ENCODE measurements at places on chromosomes 3 and 15. TPM values are rescaled to one million over a fixed set of nuclear protein-coding genes. Genes with fewer than 3 reads are reported as not detected.

SELENOS gene
- 34.7 TPM for total RNA-seq

SLITRK3 gene
- total RNA-seq, result not detected

SOX14 gene
- total RNA-seq, result not detected

SERINC4 gene
- not detected for total RNA-seq

IL16 gene
- total RNA-seq, result 125 TPM

GOLGA6L7 gene
- total RNA-seq, result not detected

HGD gene
- 3.2 TPM for total RNA-seq

CCR3 gene
- total RNA-seq, result 0.18 TPM

TP53BP1 gene
- 41.6 TPM for total RNA-seq

GOLGA6L9 gene
- 1.5 TPM for total RNA-seq

ACAD9 gene
- total RNA-seq, result 58.3 TPM

GRCh38 chr15:73697033-73697467 lies 12.9 kb downstream of the CD276 start:
- DNase-seq, result peak; percentile 69

DNA sequence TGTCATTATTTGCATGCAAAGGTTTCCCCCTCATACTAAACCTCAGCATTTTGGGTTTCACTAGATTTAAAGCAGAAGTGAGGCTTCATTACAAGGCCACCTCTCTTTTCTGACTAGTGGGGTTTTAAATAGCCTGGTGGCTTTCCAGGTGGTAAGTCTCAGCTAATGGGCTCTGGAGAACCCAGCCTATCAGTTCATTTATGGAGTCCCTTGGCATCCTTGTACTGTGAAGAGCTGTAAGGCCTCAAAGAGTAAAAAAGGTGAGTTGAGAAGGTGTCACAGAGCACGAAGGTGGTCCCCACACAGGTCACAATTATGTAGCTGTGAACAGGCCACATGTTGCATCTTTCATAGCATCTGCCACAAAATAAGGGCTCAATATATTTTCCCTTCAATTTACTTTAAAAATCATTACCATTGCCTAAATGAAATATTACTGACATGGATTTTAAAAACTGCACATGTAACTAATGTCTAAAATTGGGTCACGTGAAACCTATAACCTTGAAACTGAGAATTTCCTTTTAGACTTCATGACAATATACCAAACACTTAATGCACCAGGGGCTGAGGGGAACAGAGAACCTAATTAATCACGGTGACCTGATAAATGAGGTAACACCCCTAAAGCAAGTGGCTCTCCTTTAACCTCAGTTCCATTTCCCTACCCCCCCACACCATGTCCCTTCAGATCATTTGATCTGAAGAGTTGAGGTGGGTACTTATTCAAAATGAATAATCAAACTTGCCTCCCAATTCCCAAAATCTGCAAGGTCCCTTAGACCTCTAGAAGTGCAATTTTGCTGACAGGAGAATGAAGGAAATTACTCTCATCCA lies 1.3 kb downstream of the NGLY1 start:
- no peak for DNase-seq

GRCh38 chr15:61146931-61147230 lies 82.2 kb downstream of the RORA start:
- DNase-seq, result no peak

DNA sequence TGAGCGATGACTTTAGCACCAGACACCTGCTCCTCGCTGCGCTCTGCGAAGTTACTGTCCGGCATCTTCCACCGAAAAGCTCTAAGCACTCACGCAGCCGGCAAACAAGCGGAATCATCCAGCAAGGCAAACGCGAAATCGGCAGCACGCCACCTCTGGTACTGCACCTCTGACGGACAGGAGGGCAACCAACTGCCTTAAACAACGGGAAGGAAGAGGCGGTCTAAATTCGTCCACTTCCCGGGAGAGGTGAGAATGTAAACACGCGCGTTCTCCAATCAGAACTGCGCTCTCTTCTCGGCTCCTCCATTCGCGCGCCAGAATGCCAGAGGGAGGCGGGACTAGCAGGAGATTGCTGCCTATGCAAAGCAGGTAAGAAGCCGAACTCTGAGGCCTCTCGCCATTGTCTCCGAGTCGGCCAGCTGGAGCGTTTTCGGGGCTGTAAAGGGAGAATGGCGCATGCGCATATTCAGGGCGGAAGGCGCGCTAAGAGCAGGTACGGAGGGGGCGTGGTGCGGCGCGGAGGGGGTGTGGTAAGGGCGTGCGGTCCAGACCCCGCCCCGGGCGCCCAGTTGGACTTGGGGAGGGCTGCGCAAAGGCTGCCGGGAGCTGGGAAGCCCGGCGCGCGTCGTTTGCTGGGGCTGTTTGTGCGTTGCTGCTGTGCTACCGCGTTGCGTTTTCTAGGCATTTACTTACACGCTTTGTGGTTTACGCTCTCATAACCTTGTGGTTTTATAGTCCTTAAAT lies at the start of the genes BTD and HACL1:
Gene BTD, plus strand, starts transcription at position 347 of the 747 bp plus-strand sequence. CDS start 33,695 bp downstream, outside the sequence.
Gene HACL1, minus strand, starts transcription at position 171 of the 747 bp plus-strand sequence. Its CDS starts 106 bp downstream, at position 65.
- peak; percentile 98 for DNase-seq

DNA sequence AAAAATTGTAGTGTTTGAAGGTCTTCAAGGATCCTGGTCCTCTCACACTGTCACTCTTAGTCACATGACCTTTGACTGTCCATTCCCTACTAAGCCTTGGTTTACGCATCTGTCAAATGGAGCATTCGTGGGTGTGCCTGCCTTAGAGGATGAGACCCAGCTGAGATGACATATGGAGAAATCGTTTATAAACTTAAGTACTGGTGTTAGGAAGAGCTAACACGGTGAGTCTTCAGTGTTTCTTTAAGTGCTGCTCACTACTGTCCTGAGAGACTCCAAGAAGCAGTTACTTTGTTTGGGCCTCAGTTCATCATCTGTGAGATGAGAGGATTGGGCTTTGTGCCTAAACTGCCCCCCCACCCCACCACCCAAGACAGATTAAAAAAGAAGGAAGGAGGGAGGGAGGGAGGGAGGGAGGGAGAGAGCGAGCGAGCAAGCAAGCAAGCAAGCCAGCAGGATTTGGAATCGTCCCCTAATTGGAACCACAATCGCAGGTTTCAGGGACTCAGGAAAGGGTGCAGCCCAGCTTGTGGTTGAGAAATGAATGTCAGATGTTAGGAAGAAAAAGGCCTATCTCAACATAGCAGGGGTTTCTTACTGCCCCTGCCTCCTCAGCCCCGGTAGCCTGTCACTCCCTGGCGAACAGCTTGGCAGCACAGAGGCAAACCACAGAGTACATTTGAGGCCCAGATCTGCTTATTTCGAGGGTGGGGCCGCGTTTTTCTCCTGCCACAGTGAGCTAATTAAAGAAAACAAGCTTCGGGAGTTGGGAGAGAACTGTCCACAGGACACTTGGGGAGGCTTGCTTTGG lies 32.7 kb downstream of the SMAD3 start:
- peak; percentile 34 for DNase-seq

- DNase-seq, result no peak
These were observed 10.6 kb downstream of the ALDH1A3 start for GRCh38 chr15:100890051-100890720.

GRCh38 chr3:70982284-70982683 lies 601.2 kb downstream of the FOXP1 start:
- DNase-seq, result no peak

DNA sequence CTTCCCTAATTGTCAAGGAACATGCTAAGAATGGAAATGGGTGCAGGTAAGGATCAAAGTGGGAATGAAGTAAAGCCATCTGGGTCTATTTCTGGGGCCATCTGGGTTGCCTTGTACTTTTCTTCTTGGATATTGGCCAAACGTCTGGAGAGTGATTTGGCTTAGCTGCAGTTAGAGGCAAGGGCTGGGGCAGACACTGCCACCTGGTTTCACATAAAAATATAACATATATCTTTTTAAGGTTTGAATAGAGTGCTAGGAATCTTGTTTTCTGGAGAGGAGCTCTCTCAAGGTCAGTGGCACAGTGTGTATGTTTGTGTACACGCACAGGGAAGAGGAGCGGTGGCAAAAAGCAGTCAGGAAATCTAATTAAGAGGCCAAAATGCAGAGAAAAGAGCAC lies 24.7 kb upstream of the EOMES start:
- no peak for DNase-seq

GRCh38 chr15:38605744-38606143 lies 41.1 kb upstream of the RASGRP1 start:
- no peak for DNase-seq

GRCh38 chr15:101483462-101483861 lies 6.0 kb downstream of the PCSK6 start:
- no peak for DNase-seq

DNA sequence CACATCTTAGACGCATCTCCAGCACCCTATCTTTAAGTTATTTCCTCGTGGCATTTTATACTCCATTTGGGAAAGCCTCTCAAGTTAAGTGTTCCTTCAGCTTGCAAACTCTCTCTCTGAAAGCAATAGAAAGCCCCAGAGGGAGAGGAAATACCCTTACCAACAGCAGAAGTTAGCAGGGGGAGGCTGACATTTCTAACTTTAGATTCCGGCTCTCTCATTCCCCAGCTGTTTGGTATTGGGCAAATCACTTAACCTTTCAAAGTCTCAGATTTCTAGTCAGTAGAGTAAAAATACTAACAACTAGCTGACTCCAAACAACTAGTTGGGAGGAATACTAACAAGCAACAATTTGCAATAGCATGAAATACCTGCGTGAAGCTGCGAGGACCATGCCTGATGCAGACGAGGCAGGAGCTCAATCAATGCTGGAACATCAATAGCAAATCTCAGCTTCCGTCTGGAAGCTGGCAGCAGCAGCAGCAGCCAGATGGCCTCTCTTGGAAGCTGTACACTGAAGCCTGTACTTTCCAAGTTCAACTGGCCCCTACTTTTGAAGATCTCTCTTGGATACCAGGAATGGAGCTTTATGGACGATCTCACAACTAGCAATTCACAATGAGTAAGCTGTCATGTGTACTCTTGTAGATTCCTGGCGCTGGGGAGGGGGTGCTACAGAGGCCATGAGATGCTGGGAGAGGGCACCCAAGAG lies 47.8 kb downstream of the THBS1 start:
- no peak for DNase-seq

DNA sequence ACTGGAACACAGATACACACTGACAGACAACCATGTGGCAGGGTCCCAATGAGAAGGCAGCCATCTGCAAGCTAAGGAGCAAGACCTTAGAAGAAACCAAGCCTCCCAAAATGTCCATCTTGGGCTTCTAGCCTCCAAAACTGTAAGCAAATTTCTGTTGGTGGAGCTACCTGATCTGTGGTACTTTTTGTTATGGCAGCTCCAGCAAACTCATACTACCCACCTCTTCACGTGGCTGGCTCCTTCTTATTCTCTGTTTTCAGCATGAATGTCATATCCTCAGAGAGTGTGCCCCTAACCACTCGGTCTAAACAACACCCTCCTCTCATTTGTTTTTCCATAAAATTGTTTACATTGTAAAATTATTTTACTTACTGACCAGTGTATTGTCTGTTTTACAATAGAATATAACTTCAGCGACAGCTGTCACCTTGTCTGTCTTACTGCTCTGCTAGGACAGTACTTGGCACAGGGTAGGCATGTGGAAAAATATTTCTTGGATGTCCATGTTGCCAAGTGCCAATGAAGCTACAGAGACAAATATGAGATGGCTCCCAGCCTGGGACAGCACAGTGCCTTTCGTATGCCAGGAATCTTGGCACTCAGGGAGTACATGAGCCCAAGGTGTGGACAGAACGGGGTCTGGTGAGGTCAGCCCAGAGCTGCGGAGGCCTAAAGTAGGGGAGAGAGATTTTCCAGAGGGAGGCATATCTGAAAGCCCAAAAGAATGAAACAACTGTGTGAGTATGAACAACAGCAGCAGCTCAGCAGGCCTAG lies 17.4 kb upstream of the SLC25A36 start:
- no peak for DNase-seq

DNA sequence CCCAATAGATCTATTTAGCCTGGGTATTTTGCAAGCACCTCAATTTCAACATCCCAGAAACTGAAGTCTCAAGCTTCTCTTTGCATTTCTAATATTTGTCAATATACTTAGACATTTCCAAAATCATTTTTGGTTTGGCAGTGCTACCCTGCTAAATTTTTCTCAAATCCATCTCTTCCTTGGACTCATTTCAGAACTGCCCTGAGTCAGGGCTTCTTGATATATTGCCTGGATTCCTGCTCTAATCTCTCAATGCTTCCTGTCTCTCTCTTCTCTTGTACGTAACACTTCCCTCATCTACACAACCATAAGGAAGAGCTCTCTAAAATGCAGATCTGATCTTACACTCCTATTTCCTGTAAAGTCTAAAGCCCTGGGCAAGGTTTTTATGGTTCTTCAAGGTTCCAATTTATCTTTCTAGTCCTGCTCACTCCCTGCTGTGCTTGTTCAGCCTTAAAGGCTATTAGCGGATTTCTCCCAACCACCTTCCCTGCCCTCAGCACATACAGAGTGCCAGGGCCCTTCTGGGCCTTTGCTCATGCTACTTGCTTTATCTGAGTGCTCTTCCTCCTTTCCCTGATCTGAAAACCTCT lies 53.0 kb upstream of the MME start:
- no peak for DNase-seq

- no peak for DNase-seq
These were observed 323.9 kb upstream of the IGF1R start for GRCh38 chr15:98324341-98324970.

GRCh38 chr15:66014635-66015182 lies 145.4 kb downstream of the RAB11A start:
- no peak for DNase-seq

DNA sequence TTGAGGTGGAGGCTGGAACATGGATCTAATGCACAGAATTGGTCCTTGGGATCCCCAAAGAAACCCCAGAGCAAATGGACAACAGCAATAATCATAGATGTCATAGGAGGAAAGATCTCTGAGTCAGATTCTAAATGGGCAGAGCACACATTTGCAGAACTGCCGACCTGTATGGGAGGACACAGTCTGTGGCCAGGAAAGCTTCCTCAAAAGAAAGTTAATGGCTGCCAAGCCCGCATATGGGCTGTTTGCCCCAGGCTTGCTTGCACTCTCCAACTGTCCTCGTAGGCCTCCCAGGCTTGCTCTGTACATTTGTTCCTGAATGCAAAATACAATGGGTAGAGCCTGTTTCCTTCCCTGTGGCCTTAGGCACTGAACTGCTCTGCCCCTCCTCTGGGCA lies 102.0 kb upstream of the PLXNA1 start:
- DNase-seq, result no peak

- DNase-seq, result no peak
These were observed 278.2 kb downstream of the CTNNB1 start for GRCh38 chr3:41477399-41478014.

DNA sequence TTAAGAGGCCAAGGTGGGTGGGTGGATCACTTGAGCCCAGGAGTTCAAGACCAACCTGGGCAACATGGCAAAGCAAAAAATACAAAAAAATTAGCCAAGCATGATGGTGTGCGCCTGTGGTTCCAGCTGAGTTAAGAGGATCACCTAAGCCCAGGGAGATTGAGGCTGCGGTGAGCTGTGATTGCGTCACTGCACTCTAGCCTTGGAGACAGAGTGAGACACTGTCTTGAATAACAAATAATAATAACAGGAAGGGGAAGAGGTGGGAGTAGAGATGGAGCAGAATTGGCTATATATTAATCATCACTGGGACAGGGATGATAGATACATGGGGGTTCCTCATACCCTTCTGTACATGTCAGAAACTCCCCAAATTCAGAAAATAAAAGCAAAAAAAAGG lies 23.8 kb upstream of the NMB start:
- no peak for DNase-seq

DNA sequence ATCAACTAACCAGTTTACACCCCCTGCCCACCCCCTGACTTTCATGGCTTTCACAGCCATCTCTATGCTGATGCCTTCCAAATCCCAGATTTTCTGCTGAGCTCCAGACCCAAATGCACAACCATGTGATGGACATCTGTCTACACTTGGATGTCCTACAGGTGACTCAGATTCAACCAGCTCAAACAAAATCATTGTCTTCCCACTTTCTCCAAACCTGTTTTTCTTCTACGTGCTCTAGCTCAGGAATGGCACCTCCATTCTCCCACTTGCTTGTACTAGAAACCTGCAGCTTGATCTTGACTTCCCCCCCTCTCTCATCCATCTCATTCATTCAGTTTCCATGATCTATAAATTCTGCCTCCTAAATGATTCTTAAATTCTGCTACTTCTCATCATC lies 34.1 kb upstream of the RARRES1 start:
- no peak for DNase-seq

Measured in naive thymus-derived CD4-positive, alpha-beta T cell (primary cell).